Activated effector memory CD4-positive, alpha-beta T cell treated with Interleukin-2 at 50 U/mL for 16 hours (primary cell): ENCODE measurements at places on chromosomes 3 and 15.

DNA sequence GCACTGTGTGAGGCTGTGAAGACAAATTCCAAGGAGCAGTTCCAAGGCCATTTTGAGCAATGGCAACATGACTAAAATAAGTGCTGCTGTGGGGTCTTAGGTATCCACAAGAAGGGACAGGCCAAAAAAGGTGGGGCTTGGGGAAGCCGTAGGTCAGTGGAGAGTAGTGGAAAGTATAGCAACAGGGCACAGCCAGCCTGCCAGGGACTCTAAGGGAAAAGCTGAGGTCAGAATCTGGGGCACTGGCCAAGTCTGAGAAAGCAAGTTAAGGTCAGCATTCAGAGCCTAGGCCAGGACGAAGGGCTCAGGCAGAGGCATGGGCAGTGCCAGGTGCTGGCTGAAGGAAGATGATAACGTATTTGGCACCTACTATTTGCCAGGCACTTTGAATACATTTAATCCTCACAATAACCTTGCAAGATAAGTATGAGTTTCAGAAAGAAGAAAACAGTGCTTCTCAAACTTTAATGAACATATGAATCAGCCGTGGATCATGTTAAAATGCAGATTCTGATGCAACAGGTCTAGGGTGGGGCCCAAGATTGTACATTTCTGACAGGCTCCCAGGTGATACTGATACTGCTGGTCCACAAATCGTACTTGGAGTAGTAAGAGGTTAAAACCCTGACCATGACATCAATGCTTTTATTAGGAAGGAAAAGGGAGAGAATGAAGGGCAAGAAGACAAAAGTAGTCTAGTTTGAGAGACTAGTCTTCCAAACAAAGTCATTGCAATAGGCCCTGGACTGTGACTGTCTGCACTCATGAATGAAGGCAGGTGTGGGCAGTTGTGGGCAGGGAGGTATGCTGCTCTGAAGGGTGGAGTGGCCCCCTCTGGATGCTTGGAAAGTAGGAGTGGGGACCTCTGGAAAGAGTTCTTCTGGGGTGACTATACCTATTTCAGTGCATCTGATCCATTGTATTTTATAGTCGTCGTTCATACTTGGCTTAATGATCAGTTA lies 106.3 kb upstream of the ANKRD28 start:
- DNase-seq, result no peak

GRCh38 chr3:56980243-56980642 lies 80.2 kb upstream of the SPATA12 start:
- DNase-seq, result no peak

DNA sequence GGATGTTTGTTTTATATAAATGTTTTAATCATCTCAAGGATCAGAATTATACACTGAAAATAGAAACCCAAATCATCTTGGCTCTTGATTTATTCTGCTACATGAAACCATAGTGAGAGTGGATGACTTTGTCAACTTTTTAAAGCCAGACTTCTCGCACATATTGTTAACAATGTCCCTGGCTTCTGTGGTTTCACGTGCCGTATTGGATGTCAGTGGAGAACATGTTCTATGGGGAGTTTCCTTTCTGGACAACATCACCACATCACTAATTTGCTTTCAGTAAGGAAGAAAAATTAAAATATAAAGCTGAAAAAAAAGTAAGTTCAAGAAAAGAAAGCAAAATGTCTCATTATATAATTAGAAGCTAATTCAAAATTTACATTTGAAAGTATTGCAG lies 297.1 kb upstream of the MME start:
- DNase-seq, result no peak

DNA sequence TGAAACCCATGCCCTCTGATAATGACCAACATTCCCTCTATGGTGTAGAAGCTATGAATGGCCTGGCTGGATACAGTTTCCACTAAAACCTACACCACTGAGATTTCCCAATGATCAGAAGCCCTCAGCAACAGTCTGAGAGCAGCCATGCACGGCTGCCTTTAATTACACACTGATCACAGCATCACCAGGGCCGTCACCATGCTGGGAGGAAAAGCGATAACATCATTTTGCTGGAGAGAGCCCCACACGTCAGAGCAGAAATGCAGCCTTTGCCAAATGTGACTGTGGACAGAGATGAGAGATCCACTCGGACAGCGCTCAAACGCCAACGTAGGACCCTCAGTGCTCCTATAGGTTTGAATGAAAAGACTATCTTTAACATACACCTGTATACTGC lies 135.0 kb downstream of the XXYLT1 start:
- DNase-seq, result no peak

DNA sequence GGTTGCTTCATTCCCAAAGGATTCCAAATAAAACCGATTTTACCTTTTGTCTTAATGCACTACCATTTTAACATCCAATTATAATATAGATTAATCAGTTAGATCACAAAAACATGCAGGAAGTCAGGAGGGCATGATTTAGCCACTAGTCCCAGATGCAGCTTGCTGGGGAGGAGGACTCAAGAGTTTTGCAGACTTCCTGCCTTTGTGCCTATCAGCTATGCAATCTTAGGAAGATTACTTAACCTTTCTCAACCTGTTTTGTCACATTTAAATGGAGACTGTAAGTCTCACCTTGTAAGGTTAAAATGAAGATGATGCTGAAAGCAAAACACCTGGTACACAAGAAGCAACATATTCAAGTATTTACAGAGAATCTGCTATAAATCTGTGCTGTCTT lies 242.4 kb upstream of the GOLIM4 start:
- DNase-seq, result no peak

- no peak for DNase-seq
These were observed 4.1 kb downstream of the UBE2E1 start for GRCh38 chr3:23809840-23810342.

- no peak for DNase-seq
These were observed 47.5 kb upstream of the RPS17 start for GRCh38 chr15:82587805-82588204.

DNA sequence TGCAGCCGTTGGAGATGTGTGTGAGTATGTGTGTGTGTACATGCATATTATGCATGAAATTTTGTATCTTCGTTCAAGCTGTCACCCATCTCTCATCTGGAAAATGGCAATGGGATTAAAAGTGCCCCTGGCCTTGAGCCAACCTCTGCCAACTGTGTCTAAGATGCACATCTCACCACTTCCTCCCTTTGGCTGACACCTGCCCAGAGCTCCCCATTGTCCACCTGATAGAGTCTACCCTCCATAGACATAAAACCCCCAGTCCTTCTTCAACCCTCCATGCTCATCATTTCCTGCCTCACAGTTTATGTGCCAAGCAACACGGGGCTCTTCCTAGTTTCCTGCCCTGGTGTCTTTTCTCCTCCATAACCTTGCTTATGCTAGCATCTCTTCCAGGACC lies 187.5 kb upstream of the HES1 start:
- no peak for DNase-seq

GRCh38 chr3:95721938-95722337 lies 1092.5 kb upstream of the EPHA6 start:
- DNase-seq, result no peak

DNA sequence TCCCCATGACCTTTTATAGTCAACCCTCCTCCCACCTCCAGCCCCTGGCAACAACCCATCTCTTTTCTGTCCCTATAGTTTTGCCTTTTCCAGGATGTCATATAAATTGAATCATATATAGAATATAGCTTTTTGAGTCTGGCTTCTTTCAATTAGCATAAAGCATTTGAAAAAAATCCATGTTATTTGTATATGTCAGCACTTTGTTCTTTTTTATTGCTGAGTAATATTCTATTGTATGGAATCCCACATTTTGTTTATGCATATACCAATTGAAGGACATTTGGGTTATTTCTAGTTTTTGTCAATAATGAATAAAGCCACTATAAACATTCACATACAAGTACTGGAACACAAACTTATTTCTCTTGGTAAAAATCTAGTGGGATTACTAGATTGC lies 58.0 kb upstream of the SSR3 start:
- no peak for DNase-seq

- no peak for DNase-seq
These were observed 10.9 kb upstream of the CHAC1 start for GRCh38 chr15:40942337-40942854.

DNA sequence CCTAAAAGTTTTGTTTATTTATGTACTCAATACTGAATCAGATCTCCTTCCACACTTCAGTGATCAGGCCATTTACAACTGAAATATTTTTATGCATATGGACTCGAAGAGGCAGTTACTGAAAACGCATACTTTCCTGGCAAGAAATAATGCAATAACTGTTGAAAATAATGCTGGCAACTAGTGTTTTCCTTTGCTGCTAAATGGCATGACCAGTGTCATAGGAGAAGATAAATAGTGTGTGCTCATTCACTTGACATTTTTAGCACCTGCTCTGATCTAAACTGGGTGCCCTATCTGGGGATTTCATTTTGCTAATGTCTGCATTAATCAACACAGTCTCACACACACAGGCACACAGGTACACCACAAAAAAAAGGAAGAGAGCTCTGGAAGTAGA lies 695.2 kb downstream of the TUSC7 start:
- no peak for DNase-seq

DNA sequence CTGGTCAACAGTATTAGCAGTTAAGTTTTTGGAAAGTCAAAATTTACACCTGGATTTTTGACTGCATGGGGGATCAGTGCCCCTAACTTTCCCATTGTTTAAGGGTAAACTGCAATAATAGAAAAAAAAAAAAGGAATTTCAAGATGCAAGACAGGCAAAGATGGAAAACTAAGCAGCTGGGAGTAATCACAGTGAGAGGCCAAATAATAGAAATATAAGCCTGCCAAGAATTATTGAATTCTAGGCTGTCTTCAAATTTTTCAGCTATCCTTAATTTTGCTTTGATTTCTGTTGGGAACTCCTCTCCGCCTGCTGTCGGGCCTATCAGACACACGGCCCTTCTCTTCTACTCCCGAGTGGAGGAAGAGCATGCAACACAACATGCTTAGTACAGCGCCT lies 215.5 kb upstream of the LMCD1 start:
- DNase-seq, result no peak

GRCh38 chr3:128285967-128286321 lies 132.7 kb downstream of the EEFSEC start:
- no peak for DNase-seq
